ENCODE measurements at places on chromosomes 16 and 17. TPM values are rescaled to one million over a fixed set of nuclear protein-coding genes. Genes with fewer than 3 reads are reported as not detected.

DNA sequence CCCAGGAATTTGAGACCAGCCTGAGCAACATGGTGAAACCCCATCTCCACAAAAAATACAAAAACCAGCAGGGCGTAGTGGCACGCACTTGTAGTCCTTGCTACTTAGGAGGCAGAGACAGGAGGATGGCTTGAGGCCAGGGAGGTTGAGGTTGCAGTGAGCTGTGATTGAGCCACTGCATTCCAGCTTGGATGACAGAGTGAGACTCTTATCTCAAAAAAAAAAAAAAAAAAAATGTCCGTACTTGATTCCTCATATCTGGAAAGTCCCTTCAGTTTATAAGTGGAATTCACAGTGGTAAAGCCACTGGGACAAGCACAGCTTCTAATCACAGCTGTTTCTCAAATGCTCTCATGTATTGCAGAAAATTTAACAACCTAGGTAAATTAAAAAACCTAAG, 78.6 kb upstream of the CREBBP start:
- no peak for DNase-seq

DNA sequence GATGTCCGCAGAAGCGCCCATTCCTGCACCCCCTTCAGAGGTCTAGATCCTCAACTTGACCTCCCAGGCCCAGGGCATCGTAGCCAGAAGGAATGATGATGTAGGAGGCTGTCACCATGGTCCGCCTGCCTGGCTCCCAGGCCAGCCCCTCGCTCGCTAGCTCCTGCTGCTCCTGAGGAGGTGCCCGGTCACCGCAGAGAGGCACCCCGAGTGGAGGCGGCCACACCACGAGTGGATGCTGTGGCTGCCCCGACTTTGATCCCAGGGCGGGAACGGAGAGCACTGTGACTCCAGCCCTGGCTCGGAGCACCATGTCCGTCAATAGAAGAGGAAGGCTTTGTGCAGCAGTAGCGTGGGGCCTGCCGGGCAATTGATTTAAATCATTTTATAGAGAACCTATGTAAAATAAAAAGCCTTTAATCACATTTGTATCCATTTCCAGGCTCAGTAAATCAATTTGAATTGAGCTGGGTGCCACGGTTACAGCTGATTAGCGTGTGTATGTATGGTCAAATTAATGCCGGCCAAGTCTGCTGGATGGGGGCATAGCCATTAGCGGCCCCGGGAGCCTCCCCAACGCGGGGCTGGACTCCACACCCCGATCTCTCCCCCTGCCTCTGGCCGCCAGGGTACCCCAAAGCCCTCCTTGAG, 122.6 kb upstream of the GSE1 start:
- DNase-seq: no peak

Gene RABEP1
- total RNA-seq: 37.6 TPM

Gene IL34
- not detected for total RNA-seq

Gene ZNF423
- not detected for total RNA-seq

Gene KRTAP4-1
- not detected for total RNA-seq

Data from activated CD4-positive, alpha-beta T cell treated with anti-CD3 and anti-CD28 coated beads, Interleukin-2, amount 10 ng/mL, durations not matched to agents 7 days and 5 days (primary cell).